ENCODE measurements at places on chromosomes 3 and 15.

DNA sequence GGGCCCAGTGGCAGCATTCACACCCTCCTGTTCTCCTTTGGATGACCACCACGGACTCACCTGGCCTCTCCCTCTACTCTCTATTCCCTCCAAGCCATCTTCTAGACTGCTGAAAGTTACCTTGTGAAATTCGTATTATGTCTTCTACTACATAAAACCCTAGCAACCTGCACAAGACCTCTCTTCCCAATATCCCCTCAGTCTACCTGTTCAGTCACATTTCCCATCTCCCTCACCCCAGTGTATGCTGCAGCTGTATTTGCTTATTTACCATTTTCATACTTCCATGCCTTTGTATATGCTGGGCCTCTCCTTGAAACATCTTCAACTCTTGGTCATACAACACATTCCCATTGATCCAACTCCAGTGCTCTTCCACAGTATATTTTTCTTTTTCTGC, 35.3 kb downstream of the DET1 start:
- DNase-seq, result no peak

GRCh38 chr3:178275311-178275710, 260.9 kb upstream of the KCNMB2 start:
- no peak for DNase-seq

DNA sequence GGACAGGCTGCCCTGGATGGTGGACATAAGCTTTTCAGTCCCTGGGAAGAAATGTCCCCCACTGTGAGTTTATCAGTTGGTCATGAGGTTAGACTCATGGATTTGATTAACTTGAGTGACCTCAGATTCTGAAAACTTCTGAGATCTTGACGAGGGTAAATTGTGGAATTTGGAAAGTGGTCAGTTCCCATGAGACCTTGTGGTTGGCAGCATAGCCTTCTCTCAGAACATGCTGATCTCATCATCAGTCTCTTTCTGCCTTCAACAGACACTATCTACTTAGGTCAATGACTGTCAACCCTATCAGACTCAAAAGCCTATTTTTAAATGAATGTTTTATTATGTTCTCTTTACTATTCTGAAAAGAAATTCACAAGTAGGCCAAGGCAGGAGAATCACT, 45.6 kb upstream of the NDUFB4 start:
- DNase-seq, result no peak

- no peak for DNase-seq
Measured at GRCh38 chr3:149331396-149331795, 2.0 kb downstream of the TM4SF18 start.

DNA sequence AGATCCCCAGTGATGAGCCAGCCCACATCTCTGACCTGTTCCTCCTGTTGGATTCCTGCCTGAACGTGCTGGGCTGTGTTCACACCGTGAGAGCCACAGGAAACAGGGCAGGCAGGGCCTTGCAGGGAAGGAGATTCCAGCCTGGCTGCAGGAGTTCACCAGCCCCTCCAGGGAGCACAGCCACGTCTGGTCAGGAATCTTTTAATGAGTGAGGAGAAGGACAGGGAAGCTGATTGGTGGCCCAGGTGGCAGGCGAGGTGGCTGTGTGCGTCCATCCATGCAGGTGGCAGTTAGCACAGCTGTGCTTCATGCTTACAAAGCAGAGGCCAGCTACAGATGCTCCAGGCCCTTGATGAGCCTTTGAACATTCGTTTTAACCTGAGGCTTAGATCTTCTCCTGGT, 10.5 kb downstream of the LRRK1 start:
- DNase-seq, result no peak

DNA sequence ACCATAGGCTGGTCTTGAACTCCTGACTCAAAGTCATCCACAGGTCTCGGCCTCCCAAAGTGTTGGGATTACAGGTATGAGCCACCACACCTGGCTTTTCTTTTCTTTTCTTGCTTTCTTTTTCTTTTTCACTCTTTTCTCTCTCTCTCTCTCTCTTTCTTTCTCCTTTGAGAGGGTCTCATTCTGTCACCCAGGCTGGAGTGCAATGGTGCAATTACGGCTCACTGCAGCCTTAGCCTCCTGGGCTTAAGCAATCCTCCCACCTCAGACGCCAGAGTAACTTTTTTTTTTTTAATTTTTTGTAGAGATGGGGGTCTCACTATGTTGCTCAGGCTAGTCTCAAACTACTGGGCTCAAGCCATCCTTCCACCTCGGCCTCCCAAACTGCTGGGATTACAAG, 133.1 kb upstream of the UBE2E1 start:
- DNase-seq, result no peak

DNA sequence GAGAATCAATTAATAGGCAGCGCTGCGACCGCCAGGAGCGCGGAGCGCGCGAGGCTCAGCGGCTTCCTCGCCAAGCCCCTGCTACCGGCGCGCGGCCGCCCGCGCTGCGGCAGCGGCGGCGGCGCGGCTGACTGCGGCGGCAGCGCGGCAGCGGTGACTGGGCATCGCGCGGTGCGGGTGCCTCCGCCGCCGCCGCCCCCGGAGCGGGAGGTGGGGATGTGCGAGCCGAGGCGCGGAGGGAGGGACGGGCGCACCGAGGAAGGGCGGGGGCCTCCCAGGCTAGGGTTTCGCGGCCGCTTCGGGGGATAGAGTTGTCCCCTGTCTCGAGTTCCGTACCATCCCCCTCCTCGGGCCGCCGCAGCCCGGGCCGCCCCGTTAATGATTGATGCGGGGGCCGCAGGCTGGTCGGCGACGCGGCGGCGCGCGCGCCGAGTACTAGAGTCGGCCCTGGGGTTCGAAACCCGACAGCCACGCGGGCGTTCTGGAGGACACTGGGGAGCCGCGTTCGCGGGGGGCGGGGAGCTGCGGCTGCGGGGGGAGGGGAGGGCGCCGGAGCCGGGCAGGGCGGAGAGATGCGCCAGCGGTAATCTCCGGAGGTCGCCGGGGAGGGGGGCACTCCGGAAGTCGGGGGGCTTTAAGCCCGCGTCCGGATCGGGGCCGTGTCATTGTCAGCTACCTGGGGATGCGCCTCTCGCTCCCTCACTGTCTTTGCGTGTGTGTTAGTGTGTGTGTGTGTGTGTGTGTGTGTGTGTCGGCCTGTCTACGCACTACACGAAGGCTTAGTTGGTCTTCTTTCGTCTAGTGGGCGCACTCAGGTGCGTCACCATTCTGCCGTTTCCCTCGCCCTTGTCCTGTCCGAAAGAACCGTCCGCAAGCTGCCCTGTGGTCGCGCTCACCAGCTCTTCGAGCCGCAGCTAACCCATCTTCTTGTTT, at the start of gene PAQR9:
Gene PAQR9 (minus strand): TSS at position 159 of the 933 bp plus-strand sequence. CDS start 338 bp downstream, outside the sequence.
- DNase-seq, result peak; percentile 67

GRCh38 chr3:52401021-52401420, 43.9 kb downstream of the SEMA3G start:
- DNase-seq, result no peak

GRCh38 chr15:43095243-43095642, 10.6 kb downstream of the UBR1 start:
- DNase-seq, result no peak

Data from HAP-1 (cell line).